ENCODE measurements at places on chromosomes 12 and 14. TPM values are rescaled to one million over a fixed set of nuclear protein-coding genes. Genes with fewer than 3 reads are reported as not detected.

DNA sequence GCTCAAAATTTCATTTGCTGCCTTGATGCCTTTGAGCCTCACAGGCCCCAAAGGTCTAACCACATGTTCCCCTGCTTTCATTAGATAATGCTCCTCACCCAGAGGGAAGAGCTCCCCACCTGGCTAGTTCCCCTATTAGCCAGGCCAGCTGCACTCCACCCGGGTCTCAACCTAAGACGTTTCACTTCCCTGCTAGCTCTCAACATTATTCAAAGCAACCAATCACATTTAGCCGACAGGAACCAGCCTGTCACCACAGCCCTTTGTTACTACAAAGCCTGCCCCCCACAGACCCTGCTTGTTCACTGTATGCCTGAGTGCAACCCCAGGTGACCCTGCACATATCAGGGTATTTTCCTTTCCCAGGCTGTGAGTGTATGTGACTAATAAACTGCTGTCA, 78.6 kb downstream of the SLC15A5 start:
- H3K4me3 ChIP-seq = no peak overlapping the region
- no peaks in the 10 kb centered on the region for H3K36me3 ChIP-seq
- H3K4me1 ChIP-seq = no peaks in the 10 kb centered on the region
- DNase-seq = no peak
- H3K27me3 ChIP-seq = no peaks in the 10 kb centered on the region
- H3K27ac ChIP-seq = no peak overlapping the region

DNA sequence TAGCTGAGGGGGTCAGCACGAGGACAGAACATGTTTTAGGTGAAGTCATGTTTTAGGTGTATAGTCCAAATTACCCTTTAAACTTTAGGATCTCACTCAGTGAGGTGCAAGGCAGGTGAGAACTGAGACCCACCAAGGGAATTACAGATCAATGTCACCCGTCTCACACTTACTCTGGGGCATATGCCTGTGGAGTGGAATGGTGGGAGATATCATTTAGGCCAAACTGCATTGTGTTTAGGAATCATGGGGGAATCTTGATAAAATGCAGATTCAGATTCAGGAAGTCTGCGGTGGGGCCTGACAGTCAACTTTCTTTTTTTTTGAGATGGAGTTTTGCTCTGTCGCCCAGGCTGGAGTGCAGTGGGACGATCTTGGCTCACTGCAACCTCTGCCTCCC, 17.8 kb downstream of the FBXW8 start:
- peaks cover 20% of the 10 kb centered on the region for H3K36me3 ChIP-seq
- no peaks in the 10 kb centered on the region for H3K27me3 ChIP-seq
- H3K4me3 ChIP-seq = no peak overlapping the region

- no peaks in the 10 kb centered on the region for H3K36me3 ChIP-seq
- H3K27ac ChIP-seq = no peak overlapping the region
- H3K27me3 ChIP-seq = peaks cover 5% of the 10 kb centered on the region
- DNase-seq = peak; percentile 52
- H3K4me1 ChIP-seq = peaks cover 3% of the 10 kb centered on the region
Observed at GRCh38 chr12:5003025-5003666, 40.5 kb upstream of the KCNA5 start.

DNA sequence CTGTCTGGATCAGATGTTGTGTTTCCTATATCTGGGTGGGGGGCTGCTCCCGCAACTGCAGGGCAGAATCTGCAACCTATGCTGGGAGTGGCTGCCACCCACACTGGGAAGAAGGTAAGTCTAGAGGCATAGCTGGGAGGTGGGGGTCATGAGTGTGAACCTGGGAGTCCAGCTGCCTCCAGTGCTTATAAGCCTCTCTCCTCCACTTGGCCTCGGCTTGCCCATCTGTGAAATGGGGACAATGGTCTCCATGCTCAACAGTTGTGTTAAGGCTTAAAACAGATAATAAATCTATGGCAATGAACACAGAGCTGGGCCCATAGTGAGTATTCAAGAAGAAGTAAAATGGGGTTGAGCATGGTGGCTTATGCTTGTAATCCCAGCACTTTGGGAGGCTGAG, 90.0 kb downstream of the RBM19 start:
- no peaks in the 10 kb centered on the region for H3K27me3 ChIP-seq
- no peak overlapping the region for H3K4me3 ChIP-seq

DNA sequence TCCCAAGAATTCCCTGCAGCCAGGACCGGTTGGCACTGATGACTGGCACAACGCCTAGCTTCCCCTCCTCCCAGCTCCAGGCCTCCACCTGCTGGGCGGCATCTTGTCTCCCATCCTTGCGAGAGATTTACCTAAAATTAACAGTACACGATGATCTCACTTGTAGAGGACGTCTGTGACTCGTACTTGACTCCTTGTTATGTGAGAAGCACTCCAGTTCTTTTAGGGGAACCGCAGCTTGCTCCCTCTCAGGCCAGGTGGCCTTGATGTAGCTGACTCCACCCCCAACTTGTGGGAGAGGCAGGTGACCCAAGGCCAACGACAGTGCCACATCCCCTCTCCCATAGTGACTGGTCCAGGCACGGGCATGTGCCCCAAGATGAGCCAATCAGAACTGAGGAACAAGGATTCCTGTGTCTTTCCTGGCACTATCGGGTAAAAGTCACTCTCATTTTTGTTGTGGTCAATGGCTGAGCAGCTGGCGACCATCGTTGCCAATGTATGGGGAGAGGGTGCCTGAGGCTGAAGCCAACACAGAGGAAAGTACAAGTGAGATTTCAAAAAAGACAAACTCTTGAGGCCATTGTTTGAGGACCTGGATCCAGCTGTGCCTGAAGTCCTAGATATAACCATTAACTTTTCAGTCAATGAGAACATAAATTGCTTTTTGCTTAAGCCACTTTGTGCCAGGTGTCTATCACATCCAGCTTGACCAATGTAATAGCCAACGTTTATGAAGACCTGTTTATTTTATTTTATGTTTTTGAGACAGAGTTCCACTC, 208.7 kb downstream of the RBM19 start:
- no peaks in the 10 kb centered on the region for H3K4me1 ChIP-seq
- H3K4me3 ChIP-seq = no peak overlapping the region
- no peak for DNase-seq
- no peak overlapping the region for H3K27ac ChIP-seq

DNA sequence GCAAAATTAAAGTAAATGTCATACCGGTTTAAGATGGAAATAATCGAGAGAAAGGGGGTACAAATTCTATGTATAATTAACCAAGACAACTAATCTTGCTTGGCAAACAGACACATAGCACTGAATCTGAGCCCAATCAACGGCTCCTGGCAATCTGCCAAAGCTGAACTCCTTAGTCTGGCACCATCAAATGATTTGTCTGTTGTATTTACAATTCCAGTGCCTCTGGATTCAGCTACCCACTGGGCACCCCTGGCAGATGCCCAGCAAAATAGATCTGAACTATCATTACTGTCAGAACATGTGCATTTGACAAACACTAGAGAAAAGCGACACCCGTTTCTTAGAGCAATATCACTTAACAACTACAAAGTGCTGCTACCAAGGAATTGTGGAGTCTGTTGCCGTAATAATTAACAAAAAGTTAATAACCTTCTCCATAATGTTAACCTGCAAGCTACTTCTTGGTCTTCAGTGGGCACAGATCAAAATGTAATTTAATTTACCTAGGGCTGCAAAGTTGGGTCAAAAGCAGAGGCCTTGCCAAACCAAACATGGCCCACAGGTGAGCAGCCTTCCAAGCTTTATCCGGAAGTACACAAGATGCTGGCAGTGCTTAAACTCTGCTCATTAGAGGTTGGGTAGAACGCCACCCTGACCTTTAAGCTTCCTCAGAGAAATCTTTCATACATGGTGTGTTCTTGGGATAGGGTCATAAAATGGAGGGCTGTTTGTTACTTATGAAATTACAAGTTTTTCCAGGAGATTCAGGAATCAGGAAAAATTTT, 7.6 kb downstream of the EGLN3 start:
- H3K4me3 ChIP-seq = no peak overlapping the region
- no peaks in the 10 kb centered on the region for H3K27me3 ChIP-seq

DNA sequence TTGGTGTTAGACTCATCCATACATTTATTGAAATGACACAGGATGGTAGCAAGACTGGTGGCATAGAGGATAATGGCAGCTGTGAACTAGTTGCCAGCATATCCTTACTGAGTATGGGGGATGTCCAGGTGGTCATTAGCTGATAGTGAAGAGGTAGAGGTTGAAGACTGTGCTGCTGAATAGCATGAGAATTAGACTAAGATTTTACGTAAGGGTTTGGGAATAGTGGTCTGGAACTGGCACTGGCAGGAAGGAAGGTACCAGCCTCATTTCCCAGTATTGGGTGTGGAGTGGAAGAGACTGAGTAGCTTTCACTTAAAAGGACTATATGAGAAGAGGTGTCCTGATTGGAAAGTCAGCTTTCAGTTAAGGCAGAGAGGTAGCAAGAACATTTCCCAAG, 6.5 kb downstream of the ERC1 start:
- H3K27me3 ChIP-seq = no peaks in the 10 kb centered on the region
- H3K36me3 ChIP-seq = no peaks in the 10 kb centered on the region
- H3K4me1 ChIP-seq = no peaks in the 10 kb centered on the region
- no peak overlapping the region for H3K27ac ChIP-seq

GRCh38 chr14:77026166-77026929, 2.2 kb downstream of the IRF2BPL start:
- peaks cover 17% of the 10 kb centered on the region for H3K36me3 ChIP-seq
- H3K27ac ChIP-seq = peak overlapping the region; percentile 89
- H3K4me1 ChIP-seq = peaks cover 52% of the 10 kb centered on the region
- peak overlapping the region; percentile 92 for H3K4me3 ChIP-seq

DNA sequence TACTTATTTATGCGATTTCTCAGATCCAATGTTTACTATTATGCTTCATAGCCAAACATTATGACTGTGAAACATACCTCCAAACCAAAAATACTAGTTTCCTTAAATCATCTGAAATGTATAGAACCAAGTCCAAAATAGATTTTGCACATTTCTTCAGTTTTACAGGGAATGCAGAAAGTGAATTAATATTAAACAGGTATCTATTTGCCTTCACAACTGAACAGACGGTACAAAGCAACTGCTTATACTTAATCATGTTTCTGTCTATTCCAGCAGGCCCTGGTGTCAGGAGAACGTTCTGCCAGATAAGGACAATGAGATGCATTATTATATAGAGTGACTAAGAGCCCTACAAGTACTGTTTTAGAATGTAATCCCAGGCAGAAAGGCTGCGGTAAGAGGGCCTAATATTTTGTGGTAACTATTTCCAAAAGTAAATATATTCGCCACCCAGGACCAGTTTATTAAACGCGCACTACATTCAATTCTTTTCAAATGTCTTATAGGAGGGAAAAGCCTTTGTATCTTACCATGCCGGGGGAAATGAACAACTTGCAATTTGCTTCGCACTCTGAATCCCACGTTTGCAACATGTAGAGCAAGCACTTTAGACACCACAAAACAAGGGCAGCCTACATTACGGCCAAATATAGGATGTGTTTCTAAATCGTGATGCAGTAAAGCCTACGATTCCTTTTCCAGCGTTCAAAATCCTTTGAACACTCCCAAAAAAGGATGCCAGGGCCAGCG, 1.5 kb downstream of the CORO1C start:
- peak overlapping the region; percentile 95 for H3K27ac ChIP-seq
- peak; percentile 74 for DNase-seq
- H3K4me1 ChIP-seq = peaks cover 11% of the 10 kb centered on the region
- no peaks in the 10 kb centered on the region for H3K27me3 ChIP-seq

- H3K4me3 ChIP-seq = no peak overlapping the region
- peaks cover 22% of the 10 kb centered on the region for H3K4me1 ChIP-seq
- peaks cover 47% of the 10 kb centered on the region for H3K27me3 ChIP-seq
- no peak overlapping the region for H3K27ac ChIP-seq
- H3K36me3 ChIP-seq = no peaks in the 10 kb centered on the region
Observed at GRCh38 chr14:104563742-104564615, 15.6 kb upstream of the C14orf180 start.

GRCh38 chr12:15677228-15677627, 112.0 kb downstream of the EPS8 start:
- no peak for DNase-seq
- no peaks in the 10 kb centered on the region for H3K27me3 ChIP-seq
- no peaks in the 10 kb centered on the region for H3K36me3 ChIP-seq
- H3K4me3 ChIP-seq = no peak overlapping the region

GRCh38 chr12:65099182-65099581, 21.9 kb downstream of the WIF1 start:
- H3K4me1 ChIP-seq = no peaks in the 10 kb centered on the region
- H3K27me3 ChIP-seq = no peaks in the 10 kb centered on the region
- DNase-seq = no peak
- H3K4me3 ChIP-seq = no peak overlapping the region
- H3K27ac ChIP-seq = no peak overlapping the region
- no peaks in the 10 kb centered on the region for H3K36me3 ChIP-seq

DNA sequence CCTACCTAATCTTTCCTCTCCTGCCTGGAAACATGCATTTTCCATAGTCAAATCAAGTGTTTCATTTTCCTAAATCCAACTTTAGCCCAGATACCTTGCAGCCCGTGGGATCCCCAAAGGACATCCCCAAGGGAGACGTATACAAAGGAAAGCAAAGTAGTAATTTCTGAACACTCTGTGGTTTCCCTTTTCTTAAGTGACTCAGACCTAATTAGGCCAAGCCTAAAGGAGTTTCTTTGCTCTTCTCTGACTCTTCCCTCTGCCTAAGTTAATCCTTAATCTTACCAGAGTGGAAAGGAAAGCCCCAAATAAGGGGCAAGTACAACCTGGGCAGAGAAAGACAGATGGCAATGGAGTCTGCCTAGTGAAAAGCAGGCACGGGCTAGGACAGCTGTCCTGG, 250.3 kb downstream of the SPTSSA start:
- H3K27me3 ChIP-seq = no peaks in the 10 kb centered on the region
- no peak overlapping the region for H3K27ac ChIP-seq
- DNase-seq = no peak
- H3K36me3 ChIP-seq = no peaks in the 10 kb centered on the region

- peaks cover 6% of the 10 kb centered on the region for H3K27me3 ChIP-seq
- H3K27ac ChIP-seq = no peak overlapping the region
- H3K4me1 ChIP-seq = no peaks in the 10 kb centered on the region
- H3K36me3 ChIP-seq = no peaks in the 10 kb centered on the region
Observed at GRCh38 chr14:101535232-101535631, 26.1 kb upstream of the DIO3 start.

- no peak overlapping the region for H3K4me3 ChIP-seq
- no peaks in the 10 kb centered on the region for H3K27me3 ChIP-seq
- no peaks in the 10 kb centered on the region for H3K4me1 ChIP-seq
- no peak overlapping the region for H3K27ac ChIP-seq
- DNase-seq = no peak
- H3K36me3 ChIP-seq = no peaks in the 10 kb centered on the region
Observed at GRCh38 chr12:91230841-91231240, 48.2 kb upstream of the DCN start.

Gene MDGA2
- total RNA-seq = 0.35 TPM

Gene OVCH1
- total RNA-seq = 0.35 TPM

Gene NRXN3
- total RNA-seq = 0.49 TPM

Gene NINJ2
- total RNA-seq = 3.2 TPM

Gene ATXN7L3B
- 32.6 TPM for total RNA-seq

Gene MYG1
- 47.5 TPM for total RNA-seq

Gene PLEKHH1
- 0.75 TPM for total RNA-seq

Gene OTX2
- 0.04 TPM for total RNA-seq
